ENCODE measurements at places on chromosomes 7 and 10.

DNA sequence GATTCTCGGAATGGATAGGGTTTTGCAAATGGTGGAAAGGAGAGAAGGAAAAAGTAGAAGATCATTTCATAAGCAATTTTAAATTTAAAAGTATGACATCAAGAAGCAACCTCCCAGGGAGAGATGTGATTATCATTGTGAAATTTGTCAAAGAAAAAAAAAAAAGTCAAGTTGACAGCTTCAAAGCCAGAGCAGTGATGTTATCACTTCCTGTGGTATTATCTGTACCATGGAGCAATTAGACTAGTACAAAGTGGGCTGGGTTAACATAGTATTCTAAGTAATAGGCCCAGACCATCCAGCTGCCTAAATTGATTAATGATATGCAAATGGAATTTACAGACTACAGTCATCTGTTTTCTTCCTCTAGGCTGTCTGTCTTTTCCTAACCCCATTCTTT lies 84.0 kb upstream of the NPY start:
- no peak for DNase-seq

- DNase-seq = no peak
Observed at GRCh38 chr7:101237206-101238067, at the start of gene CLDN15. CLDN15 (minus strand) TSS chr7:101237802; CDS start chr7:101237581, 221 bp downstream.

- DNase-seq = no peak
Observed at GRCh38 chr7:69860941-69861622, 262.8 kb downstream of the AUTS2 start.

DNA sequence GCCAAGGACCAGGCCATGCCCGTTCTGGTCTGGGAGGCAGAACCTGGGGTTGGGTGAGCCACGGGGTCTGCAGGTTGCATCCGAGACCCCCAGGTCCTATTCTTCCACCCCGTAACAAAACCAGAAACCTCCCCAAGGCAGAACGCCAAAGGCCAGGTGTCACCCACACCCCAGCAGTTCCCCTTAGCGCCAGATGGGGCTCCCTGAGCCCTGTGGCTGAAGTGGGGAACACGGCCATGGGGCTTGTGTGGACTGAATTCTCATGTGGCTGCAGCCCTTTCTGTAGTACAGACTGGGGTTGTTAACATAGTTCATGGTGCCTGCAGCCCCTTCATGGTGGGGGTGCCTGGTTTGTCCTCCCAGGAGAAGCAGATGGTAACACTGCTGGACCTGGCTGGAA lies 10.2 kb downstream of the BRI3 start:
- no peak for DNase-seq

GRCh38 chr7:70154521-70155180 lies 556.4 kb downstream of the AUTS2 start:
- no peak for DNase-seq

DNA sequence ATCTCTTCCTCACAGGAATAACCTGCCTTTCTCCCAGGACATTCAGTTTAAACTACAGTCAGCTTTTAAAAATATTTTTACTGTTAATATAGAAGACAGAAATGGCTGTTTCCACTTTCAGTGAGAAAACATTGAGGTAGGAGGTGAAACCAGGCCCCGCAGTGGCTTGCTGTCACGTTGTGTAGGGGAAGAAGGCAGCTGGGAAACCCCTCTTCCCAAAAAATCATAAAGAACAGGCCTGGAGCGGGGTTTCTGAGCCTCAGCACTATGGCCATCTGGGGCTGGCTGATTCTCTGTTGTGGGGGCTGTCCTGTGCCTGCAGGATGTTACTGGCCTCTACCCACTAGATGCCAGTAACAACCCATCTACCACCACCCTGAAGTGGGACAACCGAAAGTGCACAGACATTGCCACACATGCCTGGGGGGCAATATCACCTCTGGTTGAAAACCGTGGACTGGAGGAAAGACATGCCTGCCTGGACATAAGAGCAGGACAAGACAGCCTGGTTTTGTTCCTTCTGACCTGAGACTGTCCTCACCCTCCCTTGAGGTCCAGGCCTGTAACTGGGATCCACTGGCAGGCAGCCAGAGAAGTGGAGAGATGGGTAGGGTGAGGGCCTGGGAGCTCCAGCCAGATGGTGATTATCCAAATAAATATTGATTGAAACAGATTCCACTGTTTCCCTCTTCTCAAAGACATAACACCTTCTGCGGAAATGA lies 43.9 kb downstream of the KCNH2 start:
- DNase-seq = no peak

- DNase-seq = no peak
Observed at GRCh38 chr7:38318803-38319416, 45.5 kb upstream of the TARP start.
